Cardiac septum (tissue), 1 donor: ENCODE measurements at places on chromosomes 2 and 18. TPM values are rescaled to one million over a fixed set of nuclear protein-coding genes. Genes with fewer than 3 reads are reported as not detected.

DNA sequence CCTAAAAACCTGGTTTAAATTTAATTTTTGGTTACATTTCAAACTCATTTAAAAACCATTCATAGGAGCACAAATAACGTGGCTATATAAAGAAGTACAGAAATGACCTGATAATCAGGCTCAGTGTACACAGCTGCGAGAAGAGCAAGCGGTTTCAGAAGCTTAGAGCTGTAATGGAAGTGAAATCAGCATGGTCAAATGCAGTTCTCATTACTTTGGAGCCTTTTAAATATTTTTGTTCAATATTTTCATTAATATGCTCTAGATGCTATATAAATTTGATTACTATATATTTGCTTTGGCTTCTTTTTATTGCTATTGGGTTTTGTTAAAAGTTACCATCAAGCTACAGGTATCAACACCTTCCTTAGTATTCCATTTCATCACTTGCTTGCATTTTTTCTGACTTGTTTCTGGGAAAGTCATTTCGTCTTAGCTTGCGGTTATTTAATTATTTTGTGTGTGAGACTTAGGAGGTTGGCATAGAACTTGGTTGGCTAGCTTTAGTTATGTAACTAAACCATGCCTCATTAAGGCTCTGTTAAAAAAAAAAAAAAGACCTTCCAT is 58.7 kb downstream of the AFTPH start:
- no peak for DNase-seq

DNA sequence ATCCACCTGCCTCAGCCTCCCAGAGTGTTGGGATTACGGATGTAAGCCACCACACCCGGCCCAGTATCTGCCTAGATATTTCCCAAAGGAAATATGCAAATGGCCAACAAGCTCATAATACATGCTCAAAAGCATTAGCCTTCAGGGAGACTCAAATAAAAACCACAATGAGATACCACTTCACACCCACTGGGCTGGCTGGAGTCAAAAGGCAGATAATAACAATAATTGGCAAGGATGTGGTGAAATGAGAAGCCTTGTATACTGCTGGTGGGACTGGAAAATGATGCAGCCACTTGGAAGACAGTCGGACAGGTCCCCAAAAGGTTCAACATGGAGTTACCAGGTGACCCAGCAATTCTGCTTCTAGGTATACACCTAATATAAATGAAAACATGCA is 20.5 kb upstream of the ZNF516 start:
- DNase-seq = no peak

The CAPN14 gene
- 0.16 TPM for total RNA-seq

GRCh38 chr18:79991494-79991893 is 3.1 kb upstream of the TXNL4A start:
- DNase-seq = no peak

The FBXO41 gene
- 1.3 TPM for total RNA-seq
